ENCODE measurements at places on chromosomes 7 and 10.

- no peak for DNase-seq
These were observed 282.9 kb downstream of the PAXIP1 start for GRCh38 chr7:154720016-154720415.

GRCh38 chr10:85642421-85643170, 724.0 kb downstream of the GRID1 start:
- no peak for DNase-seq

- no peak for DNase-seq
These were observed 269.7 kb downstream of the AGMO start for GRCh38 chr7:15292138-15292537.

DNA sequence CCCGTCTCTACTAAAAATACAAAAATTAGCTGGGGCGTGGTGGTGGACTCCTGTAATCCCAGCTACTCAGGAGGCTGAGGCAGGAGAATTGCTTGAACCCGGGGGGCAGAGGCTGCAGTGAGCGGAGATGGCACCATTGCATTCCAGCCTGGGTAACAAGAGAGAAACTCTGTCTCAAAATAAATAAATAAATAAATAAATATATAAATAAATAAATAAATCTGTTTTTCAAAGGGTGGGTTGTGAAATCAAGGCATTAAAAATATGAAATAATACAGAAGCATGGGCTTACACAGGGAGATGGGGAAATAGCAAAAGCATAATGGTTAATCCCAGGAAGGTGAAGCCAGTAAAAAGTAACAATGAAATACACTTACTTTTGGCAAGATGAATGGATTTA, 93.9 kb downstream of the LYZL2 start:
- no peak for DNase-seq

- no peak for DNase-seq
These were observed 2.3 kb downstream of the CPA5 start for GRCh38 chr7:130346941-130347340.

DNA sequence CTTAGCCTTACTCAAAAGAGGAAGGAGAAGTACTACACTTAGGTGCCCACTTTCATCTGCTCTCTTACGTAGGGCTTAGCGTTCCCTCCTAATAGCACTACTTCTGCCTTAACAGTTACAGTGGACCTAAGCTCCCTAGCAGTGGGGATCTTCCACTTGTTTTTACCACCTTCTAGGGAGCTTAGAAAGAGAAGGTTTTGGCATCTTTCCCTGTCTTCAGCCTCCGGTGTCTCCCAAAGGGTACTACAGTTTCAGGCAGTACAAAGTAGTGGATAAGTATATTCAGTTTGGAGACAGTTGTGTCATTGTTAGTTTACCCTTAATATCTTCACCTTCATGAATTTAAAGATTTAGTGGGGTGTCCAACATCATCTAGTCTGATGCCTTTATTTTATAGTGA, 14.6 kb downstream of the CHRM2 start:
- no peak for DNase-seq

DNA sequence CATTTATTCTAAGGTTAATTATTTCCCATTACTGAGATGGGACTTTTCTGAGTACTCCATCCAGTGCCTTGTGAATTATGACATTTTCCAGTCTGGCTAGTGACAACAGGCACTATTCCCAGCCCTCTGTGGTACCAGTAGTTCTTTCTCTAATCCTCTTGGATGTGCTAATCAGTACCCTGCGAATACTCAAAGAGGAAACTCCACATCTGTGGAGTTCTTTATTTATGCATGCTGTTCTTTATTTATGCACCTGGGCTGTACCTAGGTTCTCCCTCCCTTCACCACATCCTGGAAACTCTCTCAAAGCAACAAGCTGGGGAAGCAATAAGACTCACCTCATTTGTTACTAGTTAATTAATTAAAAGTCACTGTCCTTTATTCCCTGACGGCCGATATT, 83.5 kb downstream of the TSPAN12 start:
- no peak for DNase-seq

DNA sequence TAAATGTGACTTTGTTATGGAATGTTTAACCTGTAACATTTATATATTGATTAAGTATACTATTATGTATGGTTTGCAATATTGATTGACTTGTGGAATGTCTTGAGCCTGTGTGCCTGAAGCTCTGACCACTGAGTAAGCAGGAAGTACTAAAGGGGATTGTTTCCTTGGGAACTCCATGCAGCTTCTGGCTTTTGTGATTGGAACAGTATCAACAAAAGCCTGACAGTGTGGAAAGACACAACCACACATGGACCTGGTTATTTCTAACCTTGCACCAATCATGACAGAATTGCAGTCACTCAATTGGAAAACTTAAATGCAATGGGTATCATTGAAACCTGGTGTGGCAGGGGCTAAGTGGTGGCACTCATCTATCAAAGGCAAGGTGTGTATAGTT, 45.5 kb upstream of the PIK3CG start:
- DNase-seq = no peak

GRCh38 chr10:111137587-111137986, 60.8 kb downstream of the ADRA2A start:
- no peak for DNase-seq

GRCh38 chr10:87896216-87896615, 32.8 kb downstream of the PTEN start:
- DNase-seq = no peak

DNA sequence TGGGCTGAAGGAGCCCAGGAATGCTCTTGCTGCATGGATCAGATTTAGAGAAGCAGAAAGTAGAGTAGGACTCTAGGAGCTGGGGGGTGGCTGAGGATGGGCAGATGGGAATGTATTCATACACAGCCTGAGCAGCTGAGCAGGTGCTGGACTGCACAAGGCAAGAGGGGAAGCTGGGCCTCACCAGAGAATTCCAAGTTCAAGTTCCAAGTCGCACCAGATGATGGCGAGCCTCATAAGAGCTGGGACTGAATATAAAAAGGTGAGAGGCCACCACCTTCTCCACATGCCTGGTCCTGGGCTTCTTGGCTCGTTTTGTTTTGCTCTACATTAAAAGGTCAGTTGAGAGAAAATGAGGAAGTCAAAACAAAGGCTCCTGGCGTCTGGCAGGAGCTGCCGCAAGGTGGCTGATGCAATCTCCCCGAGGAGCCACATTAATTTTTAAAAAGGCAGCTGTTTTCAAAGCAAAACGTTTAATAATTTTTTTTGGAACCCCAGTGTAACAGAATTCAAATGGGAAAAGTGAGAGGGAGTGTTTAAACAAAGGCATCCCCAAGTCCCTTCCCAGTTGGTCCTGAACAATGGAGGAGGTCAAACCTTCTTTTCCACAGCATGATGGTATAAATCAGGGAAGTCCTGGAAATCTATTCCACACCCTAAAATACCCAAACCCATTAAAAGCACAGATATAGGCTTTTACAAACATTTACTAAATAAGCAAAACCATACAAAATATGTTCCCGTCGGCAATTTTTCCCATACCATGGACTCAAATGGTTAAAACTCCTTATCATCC, 9.5 kb downstream of the CYREN start:
- DNase-seq = no peak

DNA sequence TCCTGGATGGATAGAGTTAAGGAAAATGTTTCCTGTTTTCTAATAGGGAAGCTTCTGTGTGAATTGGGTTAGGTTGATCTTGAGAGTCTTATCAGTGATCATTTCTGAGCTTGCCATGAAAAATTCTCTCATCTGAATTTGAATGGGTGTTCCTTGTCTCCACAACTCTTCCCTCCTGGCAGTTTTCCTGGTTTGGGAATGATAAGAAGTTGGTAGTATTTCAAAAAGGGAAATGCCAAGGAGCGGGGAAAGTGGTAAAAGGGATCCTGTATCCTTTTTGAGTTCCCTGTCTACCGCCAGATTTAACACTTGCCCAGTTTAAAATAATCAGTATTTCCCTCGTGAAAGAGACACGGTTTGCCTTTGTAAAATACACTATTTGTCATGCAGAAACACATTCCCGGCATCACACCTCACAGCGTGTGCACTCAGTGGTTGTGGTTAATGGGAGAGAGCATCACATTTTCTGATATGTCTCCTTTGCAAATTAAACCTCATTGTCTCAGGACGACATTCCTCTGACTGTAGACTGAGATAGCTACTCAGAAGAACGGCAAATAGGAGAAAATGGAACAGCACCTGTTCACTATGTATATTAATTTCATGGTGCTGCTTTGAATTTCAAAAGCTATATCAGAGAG, 113.2 kb upstream of the IFRD1 start:
- no peak for DNase-seq

DNA sequence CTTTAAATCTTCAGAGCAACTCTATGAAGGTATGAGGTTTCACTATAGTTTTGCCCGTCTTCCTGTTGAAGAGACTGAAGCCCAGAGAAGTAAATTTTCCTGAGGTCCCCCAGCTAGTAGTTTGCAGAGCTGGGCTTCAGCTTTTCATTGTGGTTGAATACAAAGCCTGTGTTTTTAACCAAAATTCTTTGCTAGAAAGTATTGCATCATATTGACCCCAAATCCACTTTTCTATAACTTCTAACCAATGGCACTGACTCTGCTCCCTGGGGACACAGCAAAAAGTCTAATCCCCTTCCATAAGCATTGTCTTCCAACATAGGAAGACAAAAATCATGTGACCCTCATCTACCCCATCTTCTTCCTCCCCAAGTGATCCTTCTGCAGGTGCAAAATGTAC, 93.0 kb downstream of the KCNMA1 start:
- no peak for DNase-seq

DNA sequence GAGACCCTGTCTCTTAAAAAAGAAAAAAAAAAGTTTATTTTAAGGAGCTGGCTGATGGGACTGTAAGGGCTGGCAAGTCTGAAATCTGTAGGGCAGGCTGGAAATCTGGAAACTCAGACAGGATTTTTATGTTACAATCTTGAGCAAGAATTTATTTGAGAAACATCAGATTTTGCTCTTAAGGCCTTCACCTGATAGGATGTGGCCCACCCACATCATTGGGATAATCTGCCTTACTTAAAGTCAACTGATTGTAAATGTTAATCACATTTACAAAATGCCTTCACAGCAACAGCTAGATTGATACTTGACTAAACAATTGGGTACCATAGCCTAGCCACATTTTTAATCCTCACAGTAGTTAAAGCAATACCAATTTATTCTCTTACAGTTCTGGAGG, 11.5 kb downstream of the MINDY4 start:
- no peak for DNase-seq

GRCh38 chr10:32731527-32731926, 226.5 kb downstream of the ITGB1 start:
- DNase-seq = no peak

DNA sequence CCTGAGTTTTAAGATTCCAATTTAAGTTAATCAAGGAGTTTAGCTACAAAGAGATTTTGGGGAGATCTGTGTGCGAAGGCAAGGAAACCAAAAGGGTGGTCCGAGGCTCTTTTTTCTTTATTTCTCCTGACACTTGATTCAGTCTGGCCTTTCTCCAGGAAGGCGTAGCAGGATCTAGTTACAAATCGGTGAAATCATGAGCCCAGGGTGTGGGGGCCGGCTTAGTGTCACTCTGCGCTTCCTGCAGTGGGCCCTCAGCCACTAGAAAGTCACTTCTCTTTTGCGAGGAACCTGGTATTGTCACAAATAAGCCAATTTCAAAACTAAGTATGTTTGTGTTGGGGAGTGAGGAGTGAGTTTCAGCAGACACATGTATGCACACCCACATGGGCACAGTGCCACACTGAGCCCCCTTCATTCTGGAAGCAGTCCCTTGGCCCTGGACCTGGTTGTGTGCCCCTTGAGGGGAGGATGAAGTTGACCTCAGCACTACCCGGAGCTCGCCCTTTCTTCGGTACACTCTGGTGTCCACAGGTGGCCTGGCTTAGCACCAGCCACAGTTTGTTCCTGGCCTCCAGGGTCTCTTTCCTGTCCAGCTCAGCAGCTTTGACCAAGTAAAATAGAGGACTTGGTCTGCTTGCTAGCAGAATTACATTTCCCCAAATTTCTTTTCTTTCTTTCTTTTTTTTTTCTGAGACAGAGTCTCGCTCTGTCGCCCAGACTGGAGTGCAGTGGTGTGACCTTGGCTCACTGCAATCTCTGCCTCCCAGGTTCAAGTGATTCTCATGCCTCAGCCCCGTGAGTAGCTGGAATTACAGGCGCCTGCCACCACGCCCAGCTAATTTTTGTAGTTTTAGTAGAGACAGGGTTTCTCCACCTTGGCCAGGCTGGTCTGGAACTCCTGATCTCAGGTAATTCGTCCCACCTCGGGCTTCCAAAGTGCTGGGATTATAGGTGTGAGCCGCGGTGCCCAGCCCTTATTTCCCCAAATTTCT, 84.0 kb upstream of the BTBD16 start:
- DNase-seq = no peak

DNA sequence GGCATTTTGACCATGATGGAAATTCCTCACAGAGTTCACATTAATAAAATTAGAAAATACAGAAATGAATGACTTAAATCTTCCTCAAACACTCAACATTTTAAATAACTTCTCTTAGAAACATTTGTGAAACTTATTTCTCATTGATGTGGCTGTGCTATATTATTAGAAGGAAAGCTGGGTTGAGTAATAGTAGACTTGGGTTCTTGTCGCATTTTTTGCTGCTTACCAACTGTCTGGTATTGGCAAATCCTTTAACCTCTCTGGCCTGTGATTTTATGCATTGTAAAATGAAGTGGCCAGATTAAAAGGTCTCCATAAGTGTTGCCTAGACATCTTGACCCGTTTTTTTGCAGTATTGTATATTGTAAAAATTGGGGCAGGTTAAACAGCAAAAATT, 66.5 kb downstream of the VPS50 start:
- no peak for DNase-seq

DNA sequence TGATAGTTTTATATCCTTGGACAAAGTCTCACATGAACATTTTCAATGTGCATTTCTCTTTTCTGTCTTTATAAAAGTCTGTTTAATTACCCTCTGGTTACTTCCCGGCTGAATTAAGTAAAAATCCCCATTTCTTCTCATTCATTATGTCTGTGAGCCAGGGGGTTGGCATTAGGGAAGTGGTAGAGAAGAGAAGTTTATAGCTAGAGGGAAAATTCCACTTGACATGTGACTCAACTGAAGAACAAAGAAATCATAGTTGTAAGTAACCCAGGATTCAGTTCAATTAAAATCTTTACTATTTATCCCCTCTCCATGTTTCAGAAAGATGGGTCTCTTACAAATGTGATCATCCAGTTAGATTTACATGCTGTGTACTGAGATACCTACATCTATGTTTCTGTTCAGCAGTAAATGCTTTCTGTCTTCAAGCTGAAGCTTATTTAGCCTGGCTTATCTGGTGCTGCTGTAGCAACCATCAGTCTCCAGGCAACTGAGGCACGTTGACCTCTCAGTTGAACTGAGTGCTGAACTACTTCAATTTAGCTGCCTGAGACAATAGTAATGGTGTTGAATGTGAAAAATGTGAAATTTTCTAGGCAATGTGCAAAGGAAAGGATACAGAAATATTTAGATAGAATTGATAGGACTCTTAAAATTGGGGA, 181.6 kb downstream of the MLLT10 start:
- no peak for DNase-seq

GRCh38 chr10:61189912-61190311, 245.9 kb upstream of the RHOBTB1 start:
- no peak for DNase-seq

GRCh38 chr7:38335128-38335491, 61.7 kb upstream of the TARP start:
- no peak for DNase-seq

DNA sequence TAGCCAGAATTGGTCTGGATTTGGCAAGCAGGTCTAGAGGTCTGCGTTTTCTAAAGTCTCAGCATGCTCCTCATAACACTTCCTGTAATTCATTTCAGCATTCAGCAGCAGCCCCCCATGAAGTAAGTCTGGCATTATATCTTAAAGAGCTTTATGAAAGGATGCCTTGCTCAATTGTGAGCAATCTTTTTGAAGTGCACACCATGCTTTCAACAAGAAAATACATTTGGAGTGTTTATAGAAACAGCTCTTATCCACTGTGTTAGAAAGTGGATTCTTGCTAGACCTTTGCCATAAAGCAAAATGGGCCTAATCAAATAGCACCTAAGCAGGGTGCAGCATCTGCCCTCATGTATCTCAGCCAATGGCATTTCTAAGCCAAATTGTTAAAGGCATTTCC, 378.0 kb upstream of the AKR1E2 start:
- no peak for DNase-seq
